ENCODE measurements at places on chromosomes 7 and 10.

DNA sequence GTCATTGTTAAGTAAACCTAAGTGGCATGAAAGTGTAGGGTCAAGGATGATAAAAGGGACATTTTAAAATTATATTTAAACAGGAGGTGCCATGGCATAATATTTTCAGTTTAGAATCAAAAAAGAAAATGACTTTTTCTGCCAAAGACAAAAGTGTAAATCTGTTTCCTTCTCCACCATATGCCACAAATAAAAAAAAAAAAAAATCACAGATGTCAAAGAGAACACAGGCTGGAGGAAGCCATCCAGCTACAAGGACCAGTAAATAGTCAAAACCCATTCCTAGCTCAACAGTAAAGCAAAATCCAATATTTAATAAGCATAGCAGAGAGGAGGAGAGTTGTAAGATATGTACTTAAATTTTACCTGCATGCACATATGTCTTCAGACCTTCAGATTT lies 321.3 kb upstream of the TMEM229A start:
- DNase-seq = no peak

GRCh38 chr7:70270149-70270548 lies 671.9 kb downstream of the AUTS2 start:
- no peak for DNase-seq

DNA sequence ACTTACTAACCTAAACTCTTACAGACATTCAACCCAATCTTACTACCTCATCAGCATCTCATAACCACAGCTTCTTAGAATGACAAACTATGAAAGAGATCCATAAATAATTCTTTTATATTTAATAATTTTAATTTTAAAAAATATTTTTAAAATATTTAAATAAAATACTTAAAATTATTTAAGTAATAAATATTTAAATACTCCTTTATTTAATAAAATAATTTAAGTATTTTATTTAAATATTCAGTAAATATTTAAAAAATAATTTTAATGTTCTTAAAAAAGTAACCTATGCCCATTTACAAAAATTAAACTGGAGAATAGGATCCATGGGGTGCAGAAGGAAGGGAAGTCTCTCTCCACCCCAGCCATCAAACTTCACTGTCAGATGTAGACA lies 627.3 kb upstream of the MGMT start:
- DNase-seq = no peak

GRCh38 chr7:6271694-6272440 lies 557 bp downstream of the CYTH3 start:
- DNase-seq = no peak

GRCh38 chr7:7517754-7518153 lies 17.9 kb downstream of the COL28A1 start:
- DNase-seq = no peak

- DNase-seq = no peak
Observed at GRCh38 chr10:33015761-33016547, 57.9 kb upstream of the ITGB1 start.

DNA sequence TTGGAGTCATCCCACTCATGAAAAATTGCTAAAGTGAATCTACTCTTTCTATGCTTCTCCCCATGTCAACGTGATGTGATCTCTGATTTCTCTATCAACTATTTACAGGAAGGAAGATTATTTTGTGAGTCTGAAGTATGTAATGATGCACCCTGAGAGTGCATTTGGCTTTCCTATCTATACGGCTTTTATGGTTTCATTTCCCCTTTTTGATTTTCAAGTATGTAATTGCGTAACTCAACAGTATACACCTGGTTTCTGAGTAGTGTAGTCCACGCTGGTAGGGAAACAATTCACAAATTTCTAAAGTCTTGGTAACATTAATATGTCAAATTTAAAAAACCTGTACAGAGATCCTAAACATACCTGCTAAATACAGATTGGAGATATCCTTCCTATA lies 194.7 kb upstream of the SEMA3A start:
- no peak for DNase-seq

DNA sequence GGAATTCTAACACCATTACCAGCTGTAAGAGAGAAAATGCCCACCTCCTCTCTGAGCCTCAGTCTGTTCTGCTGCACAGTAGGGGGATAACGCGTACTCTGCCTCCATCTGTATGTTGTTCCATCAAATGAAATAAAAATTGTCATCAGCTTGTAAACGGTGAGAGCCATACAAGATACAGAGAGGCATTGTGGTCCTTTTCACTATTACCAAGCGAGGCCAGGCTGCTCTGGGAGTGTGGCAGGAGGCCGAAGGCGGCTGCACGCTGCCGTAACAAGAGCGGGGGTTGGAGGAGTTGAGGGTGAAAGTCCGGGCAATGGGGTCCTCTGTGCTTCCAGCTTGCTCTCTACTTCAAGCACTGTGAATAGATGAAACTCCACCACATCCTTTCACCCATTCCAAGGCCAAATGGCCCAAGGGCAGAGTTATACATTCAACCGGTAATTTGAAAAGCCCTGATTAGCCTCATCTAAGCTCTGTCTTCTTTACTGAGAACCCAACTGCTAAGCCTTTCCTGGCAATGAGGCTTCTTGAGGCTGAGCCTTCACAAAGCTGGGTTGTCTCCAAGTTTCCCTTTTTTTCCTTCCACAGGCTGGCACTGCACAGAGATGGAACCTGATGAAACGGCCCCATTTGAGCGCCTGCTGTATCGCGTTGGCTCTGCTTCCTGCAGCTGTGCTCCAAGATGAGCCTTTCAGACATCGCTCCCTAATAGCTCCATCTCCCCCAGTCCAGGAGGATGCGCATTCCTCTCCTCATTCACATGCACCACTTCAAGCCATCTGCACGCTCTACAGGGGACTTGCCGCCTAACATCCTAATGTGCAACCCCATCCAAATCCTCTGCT lies 47.2 kb downstream of the PYROXD2 start:
- DNase-seq = no peak

DNA sequence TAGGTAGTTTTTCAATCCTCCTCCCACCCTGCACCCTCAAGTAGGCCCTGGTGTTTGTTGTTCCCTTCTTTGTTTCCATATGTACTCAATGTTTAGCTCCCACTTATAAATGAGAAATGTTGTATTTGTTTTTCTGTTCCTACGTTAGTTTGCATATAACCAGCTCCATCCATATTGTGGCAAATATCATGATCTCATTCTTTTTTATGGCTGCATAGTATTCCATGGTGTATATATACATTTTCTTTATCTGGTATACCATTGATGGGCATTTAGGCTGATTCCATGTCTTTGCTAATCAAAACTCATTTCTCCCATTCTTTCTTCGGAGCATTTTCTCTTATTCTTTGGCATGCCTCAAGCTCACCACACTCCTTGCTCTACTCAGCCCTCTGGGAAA lies 789.6 kb upstream of the KCND2 start:
- DNase-seq = no peak

DNA sequence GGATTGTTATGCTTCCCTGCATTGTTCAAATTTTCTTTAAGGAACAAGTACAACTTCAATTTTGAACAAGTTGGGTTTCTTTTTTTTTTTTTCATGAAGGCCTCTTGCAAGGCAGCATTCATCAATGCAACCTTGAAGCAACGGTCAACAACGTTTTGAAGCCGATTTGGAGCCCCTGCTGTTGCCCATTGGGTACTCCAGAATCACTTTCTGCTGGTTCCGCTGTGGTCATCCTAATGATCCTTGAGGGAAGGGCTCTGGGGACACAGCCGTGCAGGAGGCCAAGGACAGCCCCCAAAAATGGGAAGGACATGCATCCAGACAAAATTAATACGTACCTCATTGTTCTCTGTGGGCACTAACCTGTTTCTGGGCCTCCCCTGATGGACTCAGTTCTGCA lies 84.6 kb upstream of the MGMT start:
- DNase-seq = no peak

DNA sequence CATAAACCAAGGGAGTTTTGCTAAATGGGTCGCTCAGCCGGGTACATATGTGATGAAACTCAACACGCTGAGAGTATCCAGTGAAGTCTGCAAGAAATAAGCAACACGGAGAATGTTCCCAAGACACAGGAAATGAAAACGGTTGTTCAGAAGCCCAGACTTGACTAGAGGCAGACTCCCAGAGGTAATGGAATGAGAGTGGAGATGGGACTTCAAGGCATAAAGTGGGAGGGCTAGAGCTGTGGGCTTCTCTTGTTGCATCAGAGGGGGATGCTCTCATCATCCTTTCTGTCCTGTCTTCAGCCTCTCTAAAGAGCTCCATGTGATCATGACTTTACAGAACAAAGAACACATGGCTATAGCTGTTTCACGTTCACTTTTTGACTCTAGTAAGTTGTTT lies 88.3 kb downstream of the BAMBI start:
- DNase-seq = no peak

- peak; percentile 75 for DNase-seq
Observed at GRCh38 chr7:151756076-151756731, 120.7 kb downstream of the PRKAG2 start.

DNA sequence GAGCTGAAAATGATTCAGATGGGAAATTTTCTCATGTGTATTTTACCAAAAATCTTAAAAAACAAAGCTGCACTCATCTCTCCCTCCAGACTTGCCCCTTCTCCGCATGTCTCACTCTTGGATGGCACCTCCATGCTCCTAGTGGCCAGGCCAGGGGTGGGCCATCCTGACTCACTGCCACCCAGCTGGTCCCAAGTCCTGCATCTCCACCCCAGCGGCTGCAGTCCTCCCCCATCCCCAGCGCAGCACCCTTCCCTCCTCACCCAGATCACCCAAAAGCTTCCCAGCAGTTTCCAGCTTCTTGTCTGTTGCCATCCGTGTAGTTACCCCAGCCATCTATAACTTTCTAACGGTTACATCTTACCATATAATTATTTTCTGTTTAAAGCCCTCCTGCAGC lies 53.0 kb upstream of the INSIG1 start:
- DNase-seq = no peak

DNA sequence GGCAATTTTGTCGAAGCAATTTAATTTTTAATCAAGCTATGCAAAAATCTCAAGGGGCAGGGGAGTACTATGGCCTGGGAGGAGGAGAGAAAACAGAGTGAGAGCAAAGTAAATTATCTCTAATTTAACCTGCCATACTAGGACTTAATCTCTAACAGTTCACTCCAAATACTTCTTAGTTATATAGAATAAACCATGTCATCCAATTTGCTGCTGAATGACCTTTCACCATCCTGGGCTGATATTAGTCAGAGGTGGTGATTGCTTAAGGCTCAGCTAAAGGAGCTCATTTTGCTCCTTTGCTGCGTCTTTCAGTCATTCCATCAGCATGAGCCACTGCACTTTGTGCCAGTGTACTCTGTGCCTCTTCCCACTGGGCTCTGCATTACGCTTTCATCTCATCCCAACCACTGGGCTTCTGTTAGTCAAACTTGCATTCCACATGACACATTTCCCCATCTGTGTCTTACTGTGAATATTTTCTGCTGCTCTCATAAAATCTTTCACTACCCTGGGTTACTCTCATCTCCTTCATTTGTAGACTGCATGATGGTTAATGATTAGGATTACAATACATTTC lies 84.3 kb downstream of the CD36 start:
- DNase-seq = no peak

DNA sequence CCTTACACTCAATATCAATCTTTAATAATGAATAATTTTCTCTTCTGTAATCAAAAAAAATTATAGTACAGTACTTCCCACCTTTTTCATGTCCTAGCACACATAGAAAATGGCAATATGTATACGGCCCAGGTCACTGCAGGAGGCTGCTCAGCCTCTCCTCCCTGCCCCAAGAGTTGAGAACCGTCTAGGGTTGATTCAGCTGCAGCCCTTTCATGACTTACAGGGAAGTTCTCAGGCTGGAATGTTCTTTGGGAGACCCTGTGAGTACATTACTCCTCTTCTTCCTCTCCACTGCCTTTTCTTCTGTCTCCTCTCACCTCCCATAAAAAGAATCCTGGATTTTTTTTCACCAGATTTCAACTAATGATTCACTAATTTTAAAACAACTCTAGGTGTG lies 180.0 kb downstream of the HDAC9 start:
- no peak for DNase-seq

- DNase-seq = no peak
Observed at GRCh38 chr10:122245136-122245535, 26.0 kb upstream of the BTBD16 start.

GRCh38 chr10:129703287-129704137 lies 236.5 kb downstream of the MGMT start:
- no peak for DNase-seq

Data from stimulated activated CD4-positive, alpha-beta T cell treated with anti-CD3 and anti-CD28 coated beads, Interleukin-4, amount 100 ng/mL, for 4 hours (primary cell).